ENCODE measurements at places on chromosomes 5 and 9.
A peak's percentile ranks its signal among the peaks of the same experiment; 100 is the strongest.

DNA sequence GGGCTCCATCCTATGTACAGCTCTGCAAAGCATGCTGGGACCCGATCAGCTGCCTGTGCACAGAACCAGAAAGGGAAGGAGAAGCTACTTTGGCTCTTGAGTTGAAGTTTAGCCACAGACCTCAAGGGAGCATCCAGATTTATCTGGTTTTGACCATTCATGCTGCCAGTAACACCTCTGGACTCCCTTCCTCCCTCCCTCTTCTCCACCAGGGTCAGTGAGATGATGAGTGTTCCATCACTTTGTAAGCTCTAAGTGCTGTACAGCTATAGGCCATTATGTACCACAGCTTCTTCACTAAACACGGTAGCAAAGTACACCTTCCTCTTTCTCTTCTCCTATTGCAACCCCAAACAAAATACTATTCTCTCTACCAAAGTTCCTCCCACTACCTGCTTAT, 77.9 kb downstream of the GLIS3 start:
- DNase-seq = no peak

DNA sequence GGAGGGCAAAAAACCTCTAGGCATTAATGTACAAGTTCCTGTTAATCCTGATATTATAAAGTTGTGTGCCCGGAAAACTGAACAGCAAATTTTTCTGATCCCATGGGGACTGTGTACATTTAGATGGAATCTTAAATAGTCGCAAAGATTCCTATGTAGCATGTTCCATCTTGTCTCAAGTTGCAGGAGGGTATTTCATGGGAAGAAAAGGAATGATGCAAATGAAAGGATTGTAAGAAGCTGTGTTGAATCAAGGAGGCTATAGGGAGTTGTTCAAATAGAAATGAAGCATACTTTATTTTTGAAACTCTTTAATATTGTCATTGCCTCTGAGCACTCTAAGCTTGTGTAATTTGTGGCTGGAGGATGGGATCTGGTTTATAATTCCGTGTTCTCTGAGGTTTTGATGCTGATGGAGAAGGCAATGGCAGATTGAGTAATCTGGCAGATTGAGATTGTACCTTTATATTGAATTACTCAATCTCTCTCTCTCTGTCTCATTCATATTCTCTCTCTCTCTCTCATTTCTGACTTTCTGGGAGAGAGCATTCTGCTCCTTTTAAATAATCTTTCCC, 288.5 kb downstream of the OSTF1 start:
- no peak for DNase-seq

- DNase-seq = no peak
Observed at GRCh38 chr5:10246761-10247160, 2.9 kb downstream of the ATPSCKMT start.

- DNase-seq = no peak
Observed at GRCh38 chr9:89712283-89712682, 107.5 kb downstream of the GADD45G start.

DNA sequence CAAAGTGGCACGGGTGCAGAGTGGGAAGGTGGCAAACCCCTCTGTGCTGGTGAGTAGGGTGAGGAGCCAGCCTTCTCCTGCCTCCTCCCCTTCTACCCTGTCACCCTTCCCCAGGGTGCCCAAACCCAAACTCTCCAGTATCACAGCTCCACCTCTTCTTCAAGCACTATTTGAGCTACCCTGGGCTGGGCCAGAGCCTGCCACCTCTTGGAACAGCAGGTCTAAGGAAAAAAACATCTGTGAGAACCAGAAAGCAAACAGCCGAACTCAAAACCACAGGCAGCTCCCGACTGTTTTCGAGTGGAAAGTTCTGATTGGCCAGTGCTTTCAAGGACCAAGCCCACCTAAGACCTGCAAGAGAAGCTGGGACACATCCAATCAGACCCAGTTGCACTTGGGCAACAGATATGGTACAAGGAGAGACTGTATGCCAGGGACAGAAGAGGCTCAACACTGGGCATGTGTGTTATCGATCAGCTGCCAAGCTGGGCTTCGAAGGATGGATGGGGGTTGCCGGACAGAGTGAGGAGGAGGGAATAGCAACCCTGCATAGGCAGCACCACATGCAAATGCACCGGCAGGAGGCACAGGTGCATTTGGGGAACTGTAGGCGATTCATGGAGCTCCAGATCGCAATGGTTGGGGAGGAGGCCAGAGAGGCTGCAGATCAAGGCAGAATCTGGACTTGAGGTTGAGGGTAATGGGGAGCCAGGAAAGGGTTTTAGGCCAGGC, 19.7 kb downstream of the ACSL6 start:
- DNase-seq = no peak

- DNase-seq = no peak
Observed at GRCh38 chr9:34363619-34364351, 12.9 kb downstream of the MYORG start.

- no peak for DNase-seq
Observed at GRCh38 chr9:125428902-125429467, 167.4 kb downstream of the GAPVD1 start.

DNA sequence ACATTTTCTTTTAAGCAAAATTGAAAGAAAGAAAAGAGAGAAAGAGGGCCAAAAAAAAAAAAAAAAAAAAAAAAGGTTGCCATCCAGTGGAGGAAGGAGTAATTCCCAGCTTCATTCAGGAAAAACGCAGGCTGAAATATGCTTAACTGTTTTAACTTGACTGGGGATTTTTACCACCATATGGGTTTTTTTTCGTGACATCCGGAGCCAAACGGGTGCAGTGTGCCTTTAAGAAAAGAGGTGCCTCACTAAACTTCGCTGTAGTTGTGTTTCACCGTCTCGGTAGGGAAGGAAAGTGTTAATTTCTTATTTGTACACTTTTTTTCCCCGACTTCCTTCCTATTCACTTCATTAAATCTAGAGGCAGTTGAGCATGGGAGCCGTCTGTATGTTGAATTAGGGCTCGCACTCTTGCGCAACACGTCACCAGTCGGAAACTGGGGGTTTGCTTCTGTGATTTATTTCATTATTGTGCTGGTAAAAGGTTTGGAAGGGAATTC, 143.0 kb downstream of the SMARCA2 start:
- no peak for DNase-seq

DNA sequence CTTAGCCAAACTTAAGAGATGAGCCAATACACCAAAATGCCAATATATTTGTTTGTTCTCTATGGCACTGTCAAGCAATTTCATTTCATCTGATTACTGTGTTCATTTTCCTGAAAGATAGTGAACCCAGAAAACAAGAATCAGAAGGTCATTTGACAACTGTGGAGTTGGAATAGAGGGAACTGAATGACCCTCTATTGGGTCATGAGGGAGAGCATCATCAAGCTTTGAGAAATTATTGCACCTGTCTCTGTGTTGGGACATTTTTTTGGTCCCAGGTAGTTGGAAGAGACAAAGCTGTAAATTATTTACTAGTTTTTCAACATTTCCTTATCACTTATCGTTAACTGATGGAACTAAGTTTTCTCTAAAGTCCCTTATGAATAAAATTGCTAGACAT, 129.4 kb downstream of the GHR start:
- DNase-seq = no peak

GRCh38 chr5:5787373-5787772, 364.9 kb downstream of the ICE1 start:
- DNase-seq = no peak

DNA sequence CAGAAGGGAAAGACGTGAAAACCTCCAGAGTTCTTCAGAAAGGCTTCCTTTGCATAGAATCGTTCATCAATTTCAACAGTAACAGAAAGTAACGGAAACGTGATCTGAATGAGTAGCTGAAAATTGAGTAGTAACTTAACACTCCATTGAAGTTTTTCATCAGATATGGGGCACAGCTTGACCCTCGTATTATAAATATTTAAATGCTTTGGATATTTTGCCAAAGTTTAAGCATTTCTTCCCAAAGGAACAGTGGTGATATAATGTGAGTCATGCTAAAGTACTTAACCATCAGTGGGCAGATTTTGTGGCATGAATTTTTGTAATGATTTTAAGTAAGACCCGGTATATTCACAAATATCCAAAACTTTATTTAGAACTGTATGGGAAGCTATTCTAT, 67.4 kb upstream of the ADAMTS19 start:
- no peak for DNase-seq

- DNase-seq = no peak
Observed at GRCh38 chr9:82546136-82546535, 516.8 kb downstream of the RASEF start.

DNA sequence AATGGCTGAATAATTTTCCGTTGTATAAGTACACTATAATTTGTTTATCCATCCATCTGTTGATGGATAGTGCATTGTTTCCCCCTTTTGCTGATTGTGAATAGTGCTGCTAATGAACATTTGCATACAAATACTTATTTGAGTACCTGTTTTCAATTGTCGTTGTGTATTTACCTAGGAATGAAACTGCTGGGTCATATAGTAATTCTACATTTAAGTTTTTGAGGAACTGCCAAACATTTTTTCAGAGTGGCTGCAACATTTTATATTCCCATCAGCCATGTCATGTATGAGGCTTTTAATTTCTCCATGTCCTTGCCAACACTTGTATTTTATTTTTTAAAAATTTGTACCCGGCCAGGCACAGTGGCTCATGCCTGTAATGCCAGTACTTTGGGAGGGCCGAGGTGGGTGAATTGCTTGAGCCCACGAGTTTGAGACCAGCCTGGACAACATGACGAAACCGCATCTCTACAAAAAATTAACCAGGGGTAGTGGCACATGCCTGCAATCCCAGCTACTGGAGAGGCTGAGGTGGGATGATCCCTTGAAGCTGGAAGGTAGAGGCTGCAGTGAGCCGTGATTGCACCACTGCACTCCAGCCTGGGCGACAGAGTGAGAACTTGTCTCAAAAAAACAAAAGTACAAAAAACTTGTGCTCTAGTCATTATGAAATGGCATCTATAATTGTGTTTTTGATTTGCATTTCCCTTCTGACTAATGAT, 2.2 kb upstream of the ANXA6 start:
- DNase-seq = no peak

- DNase-seq = no peak
Observed at GRCh38 chr9:18545636-18546360, 71.8 kb downstream of the ADAMTSL1 start.

GRCh38 chr9:97853844-97854695, 1.0 kb downstream of the FOXE1 start:
- no peak for DNase-seq

GRCh38 chr5:66849803-66850202, 253.6 kb downstream of the MAST4 start:
- no peak for DNase-seq

DNA sequence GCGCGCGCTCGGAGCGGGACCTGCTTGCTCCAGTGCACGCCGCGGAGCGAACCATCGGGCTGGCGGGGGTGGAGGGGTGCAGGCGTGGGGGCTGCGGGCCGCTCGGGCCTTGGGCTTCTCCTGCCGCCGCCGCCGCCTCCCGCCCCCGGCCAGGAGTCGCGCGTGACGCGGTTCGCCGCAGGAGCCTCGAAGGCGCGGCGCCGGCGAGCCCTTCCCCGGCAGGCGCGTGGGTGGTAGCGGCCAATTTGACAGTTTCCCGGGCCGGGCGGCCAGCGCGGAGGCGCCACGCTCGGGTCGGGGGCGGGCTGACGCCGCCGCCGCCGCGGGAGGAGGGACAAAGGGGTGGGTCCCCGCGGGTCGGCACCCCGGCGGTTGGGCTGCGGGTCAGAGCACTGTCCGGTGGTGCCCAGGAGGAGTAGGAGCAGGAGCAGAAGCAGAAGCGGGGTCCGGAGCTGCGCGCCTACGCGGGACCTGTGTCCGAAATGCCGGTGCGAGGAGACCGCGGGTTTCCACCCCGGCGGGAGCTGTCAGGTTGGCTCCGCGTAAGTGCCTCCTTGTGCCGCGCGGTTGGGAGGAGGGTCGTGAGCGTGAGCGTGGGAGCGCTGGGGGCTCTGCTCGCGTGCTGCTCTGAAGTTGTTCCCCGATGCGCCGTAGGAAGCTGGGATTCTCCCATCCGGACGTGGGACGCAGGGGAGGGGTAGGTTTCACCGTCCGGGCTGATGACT, at the start of gene TJP2:
TSS of gene TJP2 (plus strand) at position 387 of the 725 bp plus-strand sequence. CDS start at position 483, 96 bp downstream.
- peak; percentile 7 for DNase-seq

DNA sequence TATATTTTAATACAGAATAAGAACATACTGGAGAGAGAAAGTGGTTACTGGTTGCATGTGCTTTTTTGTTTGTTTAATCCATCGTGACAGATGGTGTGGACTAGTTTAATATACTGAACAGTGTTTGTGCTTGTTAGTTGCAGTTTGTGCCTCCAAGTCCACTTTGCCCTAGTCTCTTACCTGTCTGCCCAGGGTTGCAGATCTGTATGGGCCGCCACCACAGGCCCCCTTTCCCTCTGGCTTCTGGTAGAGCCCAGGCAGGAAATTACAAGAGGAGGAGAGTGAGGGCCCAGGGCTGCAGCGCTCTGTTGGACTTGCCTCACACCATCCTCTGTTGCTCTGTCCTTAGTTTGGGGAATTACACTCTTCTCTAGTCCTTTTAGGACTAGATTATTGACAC, 166.4 kb downstream of the KDM4C start:
- DNase-seq = no peak

DNA sequence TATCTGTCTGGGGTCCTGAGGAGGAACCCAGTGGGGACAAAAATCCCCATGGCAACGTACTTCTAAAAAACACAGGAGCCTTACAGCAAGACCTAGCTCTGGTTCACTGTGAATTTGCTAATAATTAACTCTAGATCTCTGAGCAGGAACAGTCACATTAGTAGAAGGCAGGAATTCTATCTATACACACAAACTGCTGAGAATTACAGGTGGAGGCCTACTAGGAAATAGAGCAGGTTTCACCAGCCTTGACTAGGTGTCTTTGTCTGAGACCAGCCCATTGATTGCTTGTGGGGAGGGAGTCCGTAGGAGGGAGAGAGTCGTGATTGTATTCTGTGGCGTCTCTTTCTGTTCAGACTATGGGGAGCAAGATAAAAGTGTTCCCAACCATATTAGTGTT, 44.8 kb downstream of the PRLR start:
- DNase-seq = no peak

GRCh38 chr9:124624735-124624992, 117.5 kb upstream of the NR5A1 start:
- DNase-seq = no peak

- DNase-seq = no peak
Observed at GRCh38 chr9:13721481-13722235, 442.2 kb upstream of the MPDZ start.

DNA sequence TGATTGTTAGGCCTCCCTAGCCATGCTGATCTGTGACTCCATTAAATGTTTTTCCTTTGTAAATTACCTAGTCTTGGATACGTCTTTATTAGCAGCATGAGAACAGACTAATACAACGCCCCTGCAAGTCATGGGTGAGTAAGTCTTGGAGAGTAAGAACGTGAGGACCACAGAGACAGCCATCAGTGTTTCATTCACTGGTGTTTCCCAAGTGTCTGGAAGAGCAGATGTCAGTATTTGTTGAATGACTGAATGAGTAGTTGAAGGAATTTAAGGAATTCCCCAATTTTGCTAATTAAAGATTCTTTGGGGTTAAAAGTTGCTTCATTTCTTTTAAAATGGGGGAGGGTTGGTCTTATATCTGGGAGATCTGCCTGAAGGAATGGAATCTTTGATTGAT, 178.8 kb downstream of the TRIO start:
- no peak for DNase-seq

- DNase-seq = no peak
Observed at GRCh38 chr5:10585518-10585915, 21.6 kb downstream of the ANKRD33B start.
